ENCODE measurements at places on chromosomes 1 and 21. TPM values are rescaled to one million over a fixed set of nuclear protein-coding genes. Genes with fewer than 3 reads are reported as not detected.

CAPN2 gene
- total RNA-seq, result 586 TPM

KIAA1614 gene
- total RNA-seq, result 4.5 TPM

CTSK gene
- 415 TPM for total RNA-seq

SPATA21 gene
- not detected for total RNA-seq

RNF186 gene
- not detected for total RNA-seq

C2CD4D gene
- total RNA-seq, result not detected

TCHHL1 gene
- total RNA-seq, result not detected

HSD3B2 gene
- not detected for total RNA-seq

AGT gene
- total RNA-seq, result 0.73 TPM

GJC2 gene
- total RNA-seq, result 1.8 TPM

GSTM5 gene
- total RNA-seq, result 4.4 TPM

DNAI4 gene
- 3.5 TPM for total RNA-seq

COL16A1 gene
- total RNA-seq, result 58.5 TPM

LCE2C gene
- total RNA-seq, result not detected

GJA8 gene
- total RNA-seq, result not detected

OR2L3 gene
- total RNA-seq, result not detected

CD34 gene
- total RNA-seq, result 0.39 TPM

FCN3 gene
- total RNA-seq, result not detected

RPTN gene
- total RNA-seq, result not detected

SLC45A1 gene
- 3.3 TPM for total RNA-seq

CHD5 gene
- under 0.01 TPM for total RNA-seq

GABPB2 gene
- 17.0 TPM for total RNA-seq

ACKR1 gene
- not detected for total RNA-seq

ITLN2 gene
- total RNA-seq, result not detected

NPR1 gene
- total RNA-seq, result 6.3 TPM

FTCD gene
- total RNA-seq, result 0.37 TPM

GPR37L1 gene
- total RNA-seq, result not detected

FCRL5 gene
- not detected for total RNA-seq

KCNA3 gene
- total RNA-seq, result under 0.01 TPM

KRTAP12-2 gene
- total RNA-seq, result not detected

SYDE2 gene
- 6.1 TPM for total RNA-seq

LEFTY2 gene
- total RNA-seq, result not detected

THRAP3 gene
- 134 TPM for total RNA-seq

UTS2 gene
- total RNA-seq, result not detected

NPPA gene
- total RNA-seq, result not detected
